GM12878 (cell line): ENCODE measurements at places on chromosomes 1 and 21. TPM values are rescaled to one million over a fixed set of nuclear protein-coding genes. Genes with fewer than 3 reads are reported as not detected.

DNA sequence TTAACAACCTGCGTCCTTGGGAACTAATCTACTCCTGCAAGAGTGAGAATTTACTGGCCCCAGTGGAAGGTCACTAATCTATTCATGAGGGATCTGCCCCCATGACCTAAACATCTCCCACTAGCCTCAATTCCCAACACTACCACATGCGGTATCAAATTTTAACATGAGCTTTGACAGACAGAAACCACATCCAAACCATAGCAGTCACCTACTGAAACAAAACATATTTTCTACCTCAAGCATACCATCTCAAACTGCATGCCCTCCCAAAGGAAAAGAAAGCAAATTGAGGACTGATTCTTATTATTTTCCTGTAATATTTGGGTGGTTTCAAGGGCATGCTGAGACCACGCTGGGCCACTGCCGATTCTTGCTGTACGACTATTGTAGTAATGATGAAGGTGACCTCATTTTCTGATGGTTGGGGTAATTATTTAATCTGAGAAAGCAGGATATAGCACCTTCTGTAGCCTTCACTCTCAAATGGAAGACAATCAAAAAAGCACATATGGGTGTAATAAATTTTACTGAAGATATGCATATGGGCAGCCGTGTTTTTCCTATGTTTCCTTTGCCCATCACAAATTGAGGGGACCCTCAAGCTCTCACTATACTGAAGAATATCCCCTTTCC, 13.2 kb upstream of the GBP5 start:
- DNase-seq, result no peak

GRCh38 chr1:185376288-185376687, 59.2 kb upstream of the IVNS1ABP start:
- no peak for DNase-seq

GRCh38 chr1:247669225-247669624, 10.3 kb downstream of the OR13G1 start:
- no peak for DNase-seq

- DNase-seq, result peak; percentile 84
These were observed 497.8 kb downstream of the TTLL7 start for GRCh38 chr1:83500987-83501591.

DNA sequence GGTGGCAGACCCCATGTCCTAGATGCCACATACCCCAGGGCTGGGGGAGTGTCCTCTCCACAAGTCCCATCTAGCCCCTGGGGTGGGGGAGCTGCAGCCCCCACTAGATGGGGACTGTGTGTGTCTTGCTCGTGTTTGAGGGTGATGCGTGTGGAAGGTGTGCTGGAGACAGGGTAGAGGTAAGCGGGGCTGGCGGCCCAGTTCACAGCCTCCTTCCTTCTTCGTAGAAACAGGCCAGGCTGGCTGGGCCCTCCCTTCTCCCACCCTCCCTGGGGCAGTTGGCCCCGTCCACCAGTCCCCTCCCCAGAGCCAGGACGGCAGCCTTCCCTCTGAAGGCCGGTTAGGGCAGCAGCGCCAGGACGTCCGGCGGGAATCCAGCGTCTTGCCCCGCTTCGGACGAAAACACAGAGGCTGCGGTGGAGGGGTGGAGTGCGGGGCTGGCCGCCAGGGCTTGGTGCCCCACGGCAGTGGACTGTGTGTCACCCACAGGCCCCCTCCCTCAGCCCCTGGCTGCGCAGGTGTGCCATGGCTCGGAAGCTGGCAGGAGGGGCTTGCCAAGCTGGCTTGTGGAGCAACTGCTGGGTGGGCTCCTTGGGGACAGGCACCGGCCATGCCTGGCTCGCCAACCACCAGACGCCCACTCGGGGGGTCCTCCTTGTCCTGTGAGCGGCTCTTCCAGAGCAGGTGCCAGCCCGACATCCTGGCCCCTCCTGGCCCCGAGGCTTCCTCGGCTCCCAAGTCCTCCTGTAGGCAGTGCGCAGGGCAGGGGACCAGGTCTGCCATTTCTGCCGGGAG, 3.6 kb downstream of the PRDM16 start:
- no peak for DNase-seq

DNA sequence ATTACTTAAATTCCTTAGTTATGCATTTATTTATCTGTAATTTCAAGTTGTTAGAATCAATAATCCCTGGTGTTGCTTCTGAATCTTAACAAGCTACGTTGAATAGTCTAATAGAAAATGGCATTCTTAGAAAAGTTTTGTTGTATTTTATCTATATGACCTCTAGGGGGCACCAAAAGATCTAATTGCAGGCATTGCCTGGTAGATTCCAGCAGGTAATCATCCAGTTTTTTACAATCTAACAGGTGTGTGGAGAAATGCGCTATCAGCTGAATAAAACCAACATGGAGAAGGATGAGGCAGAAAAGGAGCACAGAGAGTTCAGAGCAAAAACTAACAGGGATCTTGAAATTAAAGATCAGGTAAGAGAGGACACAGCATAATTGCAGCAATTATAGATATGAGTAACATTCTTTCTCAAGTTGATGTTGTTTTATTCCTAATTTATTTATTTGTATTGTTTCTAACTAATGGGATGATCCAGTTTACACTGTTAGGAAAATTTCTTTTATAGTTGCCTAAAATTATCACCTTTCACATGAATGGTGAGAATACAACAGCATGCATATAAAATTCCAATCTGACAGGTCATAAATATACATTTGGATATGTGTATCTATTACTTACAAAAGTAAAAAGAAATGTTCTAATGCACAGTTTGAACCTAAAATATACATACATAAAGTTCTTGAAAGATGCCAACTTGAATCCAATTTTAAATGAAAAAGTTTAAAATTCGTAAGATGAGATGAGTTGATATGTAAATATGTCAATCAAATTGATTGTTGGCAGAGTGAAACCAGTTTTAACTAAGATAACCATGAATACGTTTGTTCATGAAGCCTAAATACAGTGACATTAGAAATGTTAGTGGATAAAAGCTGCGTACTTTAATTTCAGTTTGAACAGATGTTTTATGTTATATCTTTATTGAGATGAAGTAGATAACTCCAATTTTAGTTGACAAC, 88.4 kb downstream of the SDCCAG8 start:
- peak; percentile 20 for DNase-seq

DNA sequence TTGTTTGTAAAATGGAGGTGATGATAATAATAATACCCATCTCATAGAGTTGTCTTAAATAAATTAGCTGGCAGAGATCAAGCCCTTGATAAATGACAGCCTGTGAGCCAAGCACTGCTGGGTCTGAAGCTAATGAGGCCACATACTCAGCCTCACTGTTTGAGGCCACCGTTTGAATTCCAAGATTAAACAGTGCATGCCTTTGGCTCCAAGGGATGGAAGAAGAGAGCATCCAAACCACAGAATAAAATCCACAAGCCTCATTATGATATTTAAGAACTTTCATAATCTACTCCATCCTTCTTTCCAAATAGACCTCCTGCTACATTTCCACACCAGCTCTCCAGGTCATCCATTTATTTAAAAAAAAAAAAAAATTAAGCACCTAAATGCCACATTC, 29.0 kb downstream of the TGFBR3 start:
- no peak for DNase-seq

DNA sequence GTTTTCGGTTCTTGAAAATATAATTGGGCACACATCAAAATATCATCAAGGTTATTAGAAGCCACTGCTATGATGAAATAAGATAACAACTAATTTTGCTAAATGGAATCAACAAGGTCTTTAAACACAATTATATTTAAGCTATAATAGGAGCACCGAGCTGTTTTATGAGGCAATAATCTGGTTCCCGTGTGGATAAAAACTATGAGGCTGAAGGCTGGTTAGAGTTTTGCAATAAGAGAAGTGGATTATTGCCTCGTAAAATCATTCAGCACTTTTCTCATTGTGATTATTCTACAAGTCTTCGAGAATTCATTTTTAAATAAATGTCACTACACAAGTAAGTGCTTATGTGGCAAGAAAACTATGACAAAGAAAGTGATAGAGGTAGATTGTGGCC, 975.7 kb upstream of the ADGRL2 start:
- no peak for DNase-seq

- DNase-seq, result no peak
These were observed 117.4 kb downstream of the NGF start for GRCh38 chr1:115220340-115221270.

- DNase-seq, result no peak
These were observed 10.0 kb upstream of the CDA start for GRCh38 chr1:20578721-20579395.

- DNase-seq, result no peak
These were observed 48.8 kb downstream of the ZFYVE9 start for GRCh38 chr1:52190500-52191252.

GRCh38 chr1:8059161-8059622, 33.1 kb upstream of the ERRFI1 start:
- DNase-seq, result no peak

- no peak for DNase-seq
These were observed 1670.9 kb downstream of the PLA2G4A start for GRCh38 chr1:188499690-188500089.

- no peak for DNase-seq
These were observed 116.1 kb upstream of the RGS1 start for GRCh38 chr1:192459467-192459866.

DNA sequence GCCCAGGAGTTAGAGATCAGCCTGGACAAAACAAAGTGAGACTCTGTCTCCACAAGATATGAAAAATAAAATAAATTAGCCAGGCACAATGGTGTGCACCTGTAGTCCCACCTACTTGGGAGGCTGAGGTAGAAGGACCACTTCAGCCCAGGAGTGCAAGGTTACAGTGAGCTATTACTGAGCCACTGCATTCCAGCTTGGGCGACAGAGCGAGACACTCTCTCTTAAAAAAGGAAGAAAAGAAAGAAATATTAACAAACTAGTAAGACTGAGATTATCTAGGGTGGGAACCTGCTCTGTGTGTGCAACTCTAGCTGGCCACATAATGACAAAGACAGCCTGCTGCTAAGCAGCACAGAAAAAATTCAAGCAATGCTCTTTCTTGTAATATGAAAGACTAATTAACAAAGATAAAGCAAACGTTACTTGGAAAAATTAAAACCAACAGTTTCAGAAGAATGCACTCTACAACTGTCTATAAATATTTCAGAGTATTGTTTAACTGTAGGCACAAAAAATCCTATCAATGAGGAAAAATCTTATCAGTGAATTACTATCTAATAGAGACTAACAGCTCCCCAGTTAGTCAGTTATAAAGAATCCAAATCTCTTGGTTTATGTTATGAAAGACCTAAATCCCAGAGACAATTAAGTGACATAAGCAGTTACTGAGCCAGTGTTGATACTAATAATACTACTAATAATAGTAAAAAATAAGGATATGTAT, 74.5 kb downstream of the ENAH start:
- DNase-seq, result no peak

DNA sequence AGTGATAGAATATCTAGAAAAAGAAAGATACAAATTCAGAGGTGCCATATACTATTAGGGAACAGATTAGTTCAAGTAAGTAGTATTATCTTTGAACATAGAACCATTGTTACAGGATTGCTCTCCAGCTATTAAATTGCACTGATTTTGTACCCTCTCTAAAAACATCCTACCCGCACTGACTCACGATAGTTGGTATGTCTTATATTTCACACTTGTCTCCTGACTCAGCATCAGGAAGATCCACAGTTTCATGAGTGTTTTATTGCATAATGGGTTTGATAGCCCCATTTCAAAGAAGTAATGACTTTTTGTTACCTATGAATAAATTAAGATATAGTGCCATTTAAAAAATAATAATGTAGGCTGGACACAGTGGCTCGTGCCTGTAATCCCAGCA, 6.0 kb downstream of the TATDN3 start:
- DNase-seq, result no peak

- DNase-seq, result no peak
These were observed 122.3 kb downstream of the GALNT2 start for GRCh38 chr1:230189341-230189740.

- DNase-seq, result no peak
These were observed 355.8 kb upstream of the LYPLAL1 start for GRCh38 chr1:218817691-218818465.

GRCh38 chr1:109531380-109531779, 8.3 kb upstream of the GPR61 start:
- DNase-seq, result no peak

- no peak for DNase-seq
These were observed 5.7 kb downstream of the S1PR1 start for GRCh38 chr1:101242324-101243050.

UQCRHL gene
- polyA plus RNA-seq, result 1.8 and 2.3 TPM in 2 replicates

CNR2 gene
- polyA plus RNA-seq, result 10.9 and 11.9 TPM in 2 replicates

GSTM5 gene
- 0.25 and 0.37 TPM in 2 replicates for polyA plus RNA-seq

LCE1F gene
- 0.89 and 0.96 TPM in 2 replicates for polyA plus RNA-seq

OR2AK2 gene
- not detected in 2 replicates for polyA plus RNA-seq

H6PD gene
- 5.3 and 6.0 TPM in 2 replicates for polyA plus RNA-seq
